Chondrocyte (in vitro differentiated cells): ENCODE measurements at places on chromosomes 6 and 20. TPM values are rescaled to one million over a fixed set of nuclear protein-coding genes. Genes with fewer than 3 reads are reported as not detected.
A peak's percentile ranks its signal among the peaks of the same experiment; 100 is the strongest.

OPRM1 gene
- not detected in 3 replicates for total RNA-seq

B4GALT5 gene
- 54.2 to 56.1 TPM (median 55.0 TPM) in 3 replicates for total RNA-seq

FNDC11 gene
- total RNA-seq, result 0.25 to 0.38 TPM in 2 of 3 replicates, not detected in the other

SCUBE3 gene
- total RNA-seq, result 32.7 to 96.6 TPM (median 93.0 TPM) in 3 replicates

IMPG1 gene
- total RNA-seq, result not detected in 3 replicates

DNA sequence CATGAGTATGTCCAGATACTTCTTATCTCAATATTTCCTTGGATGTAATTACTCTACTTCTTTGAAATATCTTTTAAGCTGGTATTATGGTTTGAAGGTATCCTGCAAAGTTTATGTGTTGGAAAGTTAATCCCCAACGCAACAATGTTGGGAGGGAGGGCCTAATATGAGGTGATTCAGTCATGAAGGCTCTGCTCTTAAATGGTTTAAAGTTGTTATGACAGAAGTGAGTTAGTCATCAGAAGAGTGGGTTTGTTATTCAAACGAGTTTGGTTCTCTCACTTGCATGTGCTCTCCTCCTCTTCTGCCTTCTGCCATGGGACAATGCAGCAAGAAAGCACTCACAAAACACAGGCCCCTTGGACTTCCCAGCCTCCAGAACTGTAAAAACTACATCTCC, 176.3 kb downstream of the KCNQ5 start:
- DNase-seq, result no peak

DNA sequence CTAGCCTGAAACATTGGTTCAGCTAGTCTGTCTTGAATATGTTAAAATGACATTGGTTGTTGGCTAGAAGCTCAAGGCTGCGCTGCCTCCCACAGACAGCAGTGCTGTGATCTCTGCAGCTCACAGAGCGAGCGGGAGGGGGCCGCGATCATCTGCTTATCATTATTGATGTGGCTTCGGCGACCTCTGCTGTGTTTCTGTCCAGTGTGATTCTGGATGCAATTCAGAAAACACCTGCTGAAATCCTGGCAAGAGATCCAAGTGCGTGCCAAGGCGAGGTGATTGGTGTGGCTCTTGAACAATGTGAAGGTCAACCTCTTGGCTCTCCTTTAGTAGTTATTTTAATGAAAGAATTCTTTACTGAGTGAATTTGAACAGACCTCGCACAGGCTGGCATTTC, 142.3 kb upstream of the SASH1 start:
- no peak for DNase-seq

DNA sequence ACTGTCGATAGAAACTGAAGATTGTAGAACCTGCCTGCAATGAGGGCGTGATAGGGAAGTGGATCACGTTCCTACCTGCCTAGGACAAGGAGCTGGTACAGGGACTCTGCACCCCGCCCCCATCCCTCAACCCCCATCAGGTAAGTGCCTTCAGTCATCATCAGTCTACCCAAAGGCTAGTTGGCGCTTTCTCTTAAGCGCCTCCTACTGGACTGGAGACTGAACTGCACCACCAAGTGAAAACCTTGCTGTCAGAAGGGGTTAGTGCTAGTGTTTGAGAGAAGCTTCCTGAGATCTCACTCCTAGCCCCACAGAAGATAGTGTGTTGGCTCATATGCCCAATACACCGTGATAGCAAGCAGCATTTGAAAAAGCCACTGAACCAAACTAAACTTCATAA, 706.5 kb upstream of the MAN1A1 start:
- DNase-seq, result no peak

DNA sequence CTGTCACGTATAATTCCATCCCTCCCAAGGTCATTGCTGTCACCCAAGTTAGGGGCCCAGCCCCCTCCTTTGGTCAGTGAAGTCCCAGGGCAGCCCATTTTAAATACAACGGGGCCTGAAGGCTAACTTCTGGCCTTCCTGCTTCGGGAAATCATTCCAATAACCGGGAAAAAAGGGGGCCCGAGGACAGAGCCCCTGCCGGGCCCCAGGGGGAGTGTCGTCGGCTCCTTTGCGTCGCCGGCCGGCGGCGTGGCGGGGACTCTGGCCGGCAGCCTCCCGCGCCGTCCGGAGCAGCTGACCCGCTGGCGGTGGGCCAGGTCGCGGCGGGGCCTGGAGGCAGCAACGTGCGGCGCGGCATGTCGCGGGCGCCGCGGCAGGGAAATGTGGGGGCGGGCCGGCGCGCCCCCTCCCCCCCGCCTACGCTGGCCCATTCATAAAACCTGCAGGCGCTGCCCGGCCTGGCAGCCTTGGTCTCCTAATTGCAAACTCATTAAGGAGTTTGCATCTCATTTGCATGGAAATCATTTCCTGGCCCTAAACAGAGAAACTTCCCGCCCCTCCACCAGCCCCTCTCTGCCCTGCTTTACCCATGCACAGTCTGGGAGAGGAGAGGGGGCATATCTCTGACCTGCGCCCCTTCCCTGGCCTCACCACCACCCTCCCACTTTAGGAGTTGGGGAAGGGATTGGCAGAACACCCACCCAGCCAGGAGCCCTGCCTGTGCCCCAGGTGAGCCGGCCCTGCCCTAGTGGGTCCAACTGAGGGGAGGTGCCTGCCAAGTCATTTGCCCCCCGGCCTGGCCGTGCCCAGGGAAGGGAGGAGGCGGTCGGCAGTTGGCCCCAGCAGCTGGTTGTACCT, 50.7 kb downstream of the MRPL14 start:
- DNase-seq, result no peak

DNA sequence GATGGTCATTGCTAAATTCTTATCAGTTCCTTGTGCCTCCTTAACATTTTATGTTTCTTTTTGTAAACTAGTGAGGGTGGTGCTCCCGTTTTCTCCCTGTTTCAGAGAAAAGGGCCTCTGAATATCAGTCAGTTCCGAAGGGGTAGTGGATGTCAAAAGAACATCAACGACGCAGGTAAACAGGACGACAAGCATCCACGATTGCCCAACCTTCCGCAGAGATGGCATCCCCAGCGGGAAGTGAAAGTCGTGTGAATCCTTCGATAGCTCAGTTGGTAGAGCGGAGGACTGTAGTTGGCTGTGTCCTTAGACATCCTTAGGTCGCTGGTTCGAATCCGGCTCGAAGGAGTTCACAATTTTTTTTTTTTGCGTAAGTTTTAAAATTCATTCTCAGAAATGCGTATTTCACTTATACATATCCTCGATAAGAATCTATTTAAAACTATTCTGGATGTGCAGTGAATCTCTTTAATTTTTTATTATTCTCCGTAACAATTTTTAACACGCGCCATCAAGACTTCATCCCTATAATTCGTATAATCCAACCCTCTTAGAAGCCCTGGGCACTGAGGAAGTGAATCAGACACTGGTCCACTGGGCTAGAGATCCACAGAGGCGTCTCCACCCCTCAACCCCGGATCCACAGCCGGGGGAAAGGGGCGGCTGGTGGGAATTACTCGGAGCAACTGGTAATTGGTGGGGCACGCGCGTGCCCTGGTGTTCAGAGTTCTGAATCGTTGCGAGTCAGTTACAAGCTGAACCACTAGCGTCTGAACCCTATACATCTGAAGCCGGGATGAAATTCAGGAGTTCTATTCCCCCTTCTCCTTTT, 27.9 kb upstream of the ABT1 start:
- DNase-seq, result no peak

- DNase-seq, result no peak
Measured at GRCh38 chr6:170470734-170471133, 82.4 kb downstream of the PSMB1 start.

GRCh38 chr6:113647143-113647889, 209.8 kb upstream of the MARCKS start:
- no peak for DNase-seq

DNA sequence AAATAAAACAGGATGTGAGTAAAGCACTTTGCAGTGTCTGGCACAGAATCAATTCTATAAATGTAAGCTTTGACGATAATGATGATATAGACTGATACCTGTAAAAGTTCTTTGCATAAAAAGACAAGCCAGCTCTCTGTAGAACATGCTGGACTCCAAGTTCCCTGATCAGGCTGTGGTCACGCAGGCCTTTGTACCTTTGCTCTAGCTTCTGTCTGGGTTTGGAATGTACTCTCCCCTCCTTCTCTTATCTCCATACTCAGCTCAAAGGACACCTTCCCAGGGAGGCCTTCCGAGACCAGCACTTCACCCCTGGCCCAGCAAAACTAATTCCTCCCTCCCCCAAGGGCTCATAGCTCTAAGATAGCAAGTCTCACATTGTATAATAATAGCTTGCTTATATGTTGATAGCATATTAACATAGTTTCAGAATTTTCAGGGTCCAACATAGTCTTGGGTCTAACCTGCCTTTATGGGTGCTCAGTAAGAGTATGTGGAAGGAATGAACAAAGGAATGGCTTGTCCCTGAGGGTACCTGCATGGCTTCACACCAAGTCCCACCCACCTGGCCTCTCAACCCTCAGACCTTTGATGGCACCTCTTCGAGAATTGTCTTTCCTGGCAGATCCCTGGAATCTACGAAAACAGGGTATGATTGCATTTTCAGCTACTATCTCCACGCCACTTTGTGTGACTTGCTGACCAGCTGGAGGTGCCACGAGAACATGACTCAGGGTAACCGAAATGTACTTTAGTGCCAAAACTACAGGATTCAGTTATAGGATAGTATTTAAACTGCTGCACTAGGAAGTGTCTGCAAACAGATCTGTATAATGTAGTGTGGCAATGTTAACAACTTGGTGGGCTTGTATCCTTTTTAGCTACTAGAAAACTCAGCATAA, 41.7 kb upstream of the PIM1 start:
- DNase-seq, result no peak

GRCh38 chr6:139452148-139452876, 77.9 kb upstream of the CITED2 start:
- DNase-seq, result no peak

- DNase-seq, result no peak
Measured at GRCh38 chr20:19659448-19659847, 98.6 kb upstream of the RIN2 start.

GRCh38 chr6:170434117-170434820, 118.8 kb downstream of the PSMB1 start:
- DNase-seq, result peak; percentile 42

DNA sequence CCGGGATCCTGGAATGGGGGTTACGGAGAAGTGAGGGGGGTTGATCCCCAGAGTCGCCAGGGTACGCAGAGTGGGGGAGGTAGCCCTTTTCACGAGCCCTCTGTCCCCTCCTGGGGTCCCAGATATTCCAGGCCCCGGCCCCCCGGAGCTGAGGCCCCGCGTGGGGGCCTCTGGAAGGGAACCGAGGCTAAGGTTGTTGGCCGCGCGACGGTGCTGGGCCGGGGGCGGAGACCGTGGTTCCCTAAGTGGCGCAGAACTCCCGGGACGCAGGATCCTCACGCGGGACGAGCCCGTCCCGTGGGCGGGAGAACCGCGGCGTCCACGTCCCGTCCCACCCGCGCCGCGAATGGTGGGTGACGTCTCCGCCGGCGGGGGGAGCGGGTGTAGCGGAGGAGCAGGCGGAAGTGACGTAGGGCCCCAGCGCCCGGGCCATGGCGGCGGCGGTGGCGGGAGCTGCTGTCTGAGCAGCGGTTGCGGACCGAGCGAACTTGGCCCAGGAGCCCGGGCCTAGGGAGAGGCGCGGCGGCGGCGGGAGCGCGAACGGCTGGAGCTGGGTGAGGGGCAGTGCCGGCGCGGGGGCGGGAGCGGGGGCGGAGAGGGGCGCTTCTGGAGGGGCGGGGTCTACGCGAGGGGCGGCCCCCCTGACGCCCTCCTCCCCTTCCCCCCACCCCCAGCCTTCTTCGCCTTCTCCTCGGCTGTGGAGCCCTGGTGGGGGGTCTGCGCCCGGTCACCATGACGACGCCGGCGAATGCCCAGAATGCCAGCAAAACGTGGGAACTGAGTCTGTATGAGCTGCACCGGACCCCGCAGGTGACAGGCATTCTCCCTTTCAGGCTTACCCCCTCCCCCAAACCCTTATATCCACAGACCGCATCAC, at the start of gene RING1:
Gene RING1 (plus strand): TSS at position 410 of the 877 bp plus-strand sequence. CDS start 323 bp downstream, at position 733.
- no peak for DNase-seq

- DNase-seq, result no peak
Measured at GRCh38 chr6:67956352-67956751, 678.7 kb upstream of the ADGRB3 start.

DNA sequence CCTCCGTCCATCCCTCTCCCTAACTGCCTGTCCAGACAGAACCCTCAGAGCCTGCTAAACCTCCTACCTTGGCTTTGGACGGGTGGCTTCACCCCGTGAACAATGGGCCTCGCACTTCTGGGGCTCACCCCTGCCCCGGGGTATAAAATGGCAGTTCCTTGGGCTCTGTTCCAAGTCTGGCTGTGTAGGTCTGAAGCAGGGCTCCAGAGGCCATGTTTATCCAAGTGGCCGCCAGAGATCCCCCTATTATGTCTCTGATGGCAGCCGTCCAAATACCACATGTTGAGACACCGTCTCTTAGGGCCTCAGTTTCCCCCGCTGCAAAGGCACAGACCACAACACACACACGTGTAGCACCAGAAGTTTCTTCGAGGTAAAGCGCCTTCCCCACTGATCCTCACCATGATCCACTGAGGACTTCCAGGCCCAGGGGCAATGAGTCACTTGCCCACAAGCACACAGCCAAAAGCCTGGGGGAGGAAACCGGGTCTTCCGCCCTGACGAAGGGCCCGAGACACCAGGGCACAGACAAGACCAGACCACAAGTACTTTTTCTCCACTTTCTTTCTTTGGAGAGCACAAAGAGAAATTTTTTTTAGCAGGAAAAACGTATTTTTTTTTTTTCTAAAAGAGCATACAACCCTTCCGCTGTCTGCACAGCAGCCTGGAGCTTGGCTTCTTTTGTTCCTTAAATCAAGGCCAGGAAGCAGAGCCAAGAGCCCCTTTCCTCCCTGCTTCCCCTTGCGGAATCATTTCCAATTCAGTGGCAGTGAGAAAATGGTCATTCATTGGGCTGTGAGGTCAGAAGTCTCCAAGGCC, 11.8 kb downstream of the CPNE5 start:
- no peak for DNase-seq

GRCh38 chr6:90485635-90486277, 101.1 kb downstream of the MAP3K7 start:
- no peak for DNase-seq

GRCh38 chr6:16130932-16131387, 2.1 kb downstream of the MYLIP start:
- DNase-seq, result no peak

GRCh38 chr6:11251553-11252360, 19.3 kb upstream of the NEDD9 start:
- no peak for DNase-seq

DNA sequence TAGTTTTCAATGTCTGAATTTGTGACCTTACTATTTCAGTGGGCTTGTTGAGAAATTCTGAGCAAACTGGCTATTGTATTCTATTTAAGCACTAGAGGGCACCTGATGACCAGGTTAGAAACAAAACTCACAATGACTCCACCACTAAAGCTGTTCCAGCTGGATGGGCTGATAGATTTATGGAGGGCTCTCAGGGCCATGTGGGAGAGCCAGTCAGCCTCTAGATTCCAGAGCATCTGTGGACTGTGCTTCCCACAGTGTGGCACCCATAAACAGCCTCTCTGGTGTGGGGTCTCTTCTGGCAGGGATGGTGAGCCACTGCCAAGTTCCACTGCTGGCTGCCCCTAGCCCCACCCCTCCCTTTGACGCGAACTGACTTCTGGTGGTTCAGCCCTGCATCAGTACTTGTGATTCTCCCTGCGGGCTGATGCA, 29.2 kb downstream of the C6orf58 start:
- DNase-seq, result no peak

- DNase-seq, result no peak
Measured at GRCh38 chr6:154611241-154611640, 100.8 kb upstream of the CNKSR3 start.

GRCh38 chr6:162733489-162733888, 5.7 kb downstream of the PACRG start:
- no peak for DNase-seq
